ENCODE measurements at places on chromosomes 16 and 17.
A peak's percentile ranks its signal among the peaks of the same experiment; 100 is the strongest.

DNA sequence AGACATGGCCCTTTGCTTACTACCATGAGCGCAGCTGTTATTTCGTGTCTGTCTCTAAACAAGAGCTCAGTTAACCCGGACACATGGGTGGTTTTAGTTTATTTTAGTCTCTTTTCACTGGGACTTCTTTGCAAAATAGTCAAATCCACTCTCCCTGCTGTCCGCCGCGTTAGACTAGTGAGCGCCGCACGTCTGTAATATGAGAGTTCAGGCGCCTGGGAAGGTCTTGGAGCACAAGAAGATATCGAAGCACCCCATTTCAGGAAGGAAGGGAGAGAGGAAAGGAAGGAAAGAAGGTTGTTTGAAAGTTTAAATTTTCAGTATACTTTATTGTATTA is 111.0 kb upstream of the CHMP6 start:
- DNase-seq: no peak

GRCh38 chr16:9670033-9670432 is 512.2 kb downstream of the GRIN2A start:
- no peak for DNase-seq

DNA sequence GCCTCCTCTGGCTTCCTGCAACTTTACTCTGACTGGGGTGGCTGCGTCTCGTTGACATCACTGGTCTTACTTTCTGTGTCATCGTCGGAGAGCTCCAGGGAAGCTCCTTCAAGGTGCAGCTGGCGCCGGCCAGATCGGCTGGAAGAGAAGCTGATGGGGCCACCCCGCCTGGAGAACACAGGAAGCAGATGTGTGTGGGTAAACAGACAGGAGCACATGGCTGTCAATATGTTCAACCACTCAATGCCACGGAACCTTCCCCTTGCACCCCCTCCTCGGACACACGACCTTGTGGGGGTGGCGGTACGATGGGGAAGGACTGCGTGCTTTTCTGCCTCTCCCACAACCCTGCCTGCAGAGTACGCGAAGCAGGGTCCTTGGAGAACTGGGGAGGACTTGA is 40.1 kb downstream of the NDEL1 start:
- DNase-seq: no peak

GRCh38 chr16:2904922-2905240 is 6.8 kb upstream of the FLYWCH1 start:
- DNase-seq: no peak

GRCh38 chr17:57672971-57673370 is 72.1 kb downstream of the CCDC182 start:
- no peak for DNase-seq

- no peak for DNase-seq
Measured at GRCh38 chr16:87931504-87931903, 4.8 kb downstream of the CA5A start.

DNA sequence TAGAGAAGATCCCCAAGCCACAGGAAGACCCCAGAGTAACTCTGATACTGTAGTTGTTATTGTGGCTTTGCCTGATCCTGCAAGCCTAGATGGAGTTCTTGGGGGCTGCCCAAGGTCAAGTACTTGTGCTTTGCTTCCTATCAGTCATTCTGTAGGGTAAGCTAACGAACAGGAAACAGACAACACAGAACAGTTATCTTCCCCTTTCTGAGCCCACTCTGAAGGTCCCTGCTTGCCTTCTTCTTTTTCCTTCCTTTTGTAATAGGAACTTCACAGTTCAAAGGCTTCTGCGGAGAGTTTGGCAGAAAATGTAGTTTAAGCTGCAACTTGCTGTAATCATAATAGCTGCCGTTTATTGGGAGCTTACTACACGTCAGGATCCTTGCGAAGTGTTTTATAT is 494.1 kb upstream of the ERCC4 start:
- no peak for DNase-seq

DNA sequence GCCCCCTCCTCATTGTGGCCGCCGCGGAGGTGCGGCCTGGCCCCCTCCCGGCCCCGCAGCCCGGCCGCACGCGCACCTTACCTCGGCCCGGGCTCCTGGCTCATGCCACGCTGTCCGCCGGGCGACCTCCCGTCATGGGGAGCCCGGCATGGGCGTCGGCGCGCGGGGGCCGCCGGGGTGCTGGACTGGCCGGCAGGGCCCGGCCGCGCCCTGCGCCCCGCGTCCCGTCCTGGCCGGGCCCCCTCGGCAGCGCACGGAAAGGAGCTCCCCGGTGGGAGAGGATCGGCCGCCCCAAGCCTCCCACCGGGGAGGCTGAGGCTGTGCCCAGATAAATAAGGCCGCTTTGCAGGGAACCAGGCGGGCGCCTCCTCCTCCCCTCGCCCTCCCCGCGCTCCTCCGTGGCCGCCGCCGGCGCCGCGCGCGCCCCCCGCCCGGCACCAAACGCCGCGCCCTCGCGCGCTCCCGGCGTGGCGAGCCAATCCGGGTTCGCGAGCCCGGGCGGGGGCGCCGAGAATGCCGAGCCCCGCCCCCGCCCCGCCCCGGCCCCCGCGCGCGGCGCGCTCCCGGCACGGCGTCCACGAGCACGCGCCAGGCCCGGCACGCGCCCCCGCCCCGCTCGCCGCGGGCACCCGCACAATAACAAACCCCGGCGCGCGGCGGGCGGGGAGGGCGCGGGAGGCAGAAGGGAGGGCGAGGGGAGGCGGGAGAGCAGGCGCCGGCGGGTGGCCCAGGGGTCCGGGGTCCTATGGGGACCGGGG is at the start of gene FBXL16:
Gene FBXL16 (minus strand): TSS at position 371 of the 758 bp plus-strand sequence. CDS start 8,396 bp downstream, outside the sequence.
- no peak for DNase-seq

DNA sequence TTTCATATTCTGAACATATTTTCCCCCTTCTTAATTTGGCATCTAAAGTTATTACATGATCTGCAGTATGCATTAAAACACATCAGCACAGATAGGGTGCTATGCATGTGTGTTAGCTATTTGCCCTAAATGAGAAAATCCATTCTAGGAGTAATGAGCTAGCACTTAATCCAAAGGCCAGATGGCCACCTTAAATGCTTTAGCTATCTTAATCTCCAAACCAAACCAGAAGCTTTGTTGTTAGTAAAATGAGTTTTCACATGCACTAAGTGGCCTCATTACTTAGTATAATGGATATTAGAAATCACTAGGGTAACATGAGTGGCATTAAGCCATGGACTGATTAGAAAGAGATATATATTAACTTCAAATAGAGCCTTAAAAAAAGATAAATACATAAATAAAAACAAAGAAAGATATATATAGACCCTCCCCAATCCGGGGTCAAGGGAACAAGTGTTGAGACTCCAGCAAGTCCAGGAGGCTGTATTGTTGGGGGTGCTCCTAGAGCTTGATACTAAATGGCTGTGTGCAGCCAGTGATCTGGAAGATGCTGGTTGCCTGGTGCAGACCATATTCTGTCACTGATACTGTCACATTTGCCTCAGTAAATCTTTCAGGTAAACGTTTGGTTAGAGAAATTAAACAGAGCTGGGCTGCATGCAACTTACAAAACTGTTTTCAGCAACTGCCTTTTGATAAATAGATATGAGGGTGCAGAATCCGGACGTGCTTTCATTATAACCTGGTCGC is 67.3 kb downstream of the MYH10 start:
- no peak for DNase-seq

- no peak for DNase-seq
Measured at GRCh38 chr17:73722165-73722564, 77.9 kb upstream of the SDK2 start.

DNA sequence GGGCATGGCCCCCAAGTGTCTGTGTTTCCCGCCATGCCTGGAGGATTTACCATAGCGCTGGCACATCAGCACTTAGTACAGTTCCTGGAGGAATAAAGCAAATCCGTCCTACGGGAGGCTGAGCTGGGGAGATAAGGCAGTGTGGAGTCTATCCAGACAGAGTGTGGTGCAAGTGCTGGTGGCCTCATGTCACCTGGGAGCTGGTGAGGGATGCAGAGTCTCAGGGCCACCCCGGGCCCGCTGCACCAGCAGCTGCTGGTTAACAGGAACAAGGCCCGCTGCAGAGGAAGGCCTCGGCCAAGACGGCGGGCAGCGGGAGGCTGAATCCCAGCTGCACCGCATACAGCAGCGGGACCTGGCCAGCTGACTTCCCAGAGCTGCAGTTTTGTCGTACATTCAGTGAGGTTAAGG is 57.3 kb upstream of the CDC42EP4 start:
- no peak for DNase-seq

GRCh38 chr17:11610999-11611566 is 12.8 kb downstream of the DNAH9 start:
- DNase-seq: no peak

- no peak for DNase-seq
Measured at GRCh38 chr16:1425616-1426370, 5.1 kb upstream of the PERCC1 start.

DNA sequence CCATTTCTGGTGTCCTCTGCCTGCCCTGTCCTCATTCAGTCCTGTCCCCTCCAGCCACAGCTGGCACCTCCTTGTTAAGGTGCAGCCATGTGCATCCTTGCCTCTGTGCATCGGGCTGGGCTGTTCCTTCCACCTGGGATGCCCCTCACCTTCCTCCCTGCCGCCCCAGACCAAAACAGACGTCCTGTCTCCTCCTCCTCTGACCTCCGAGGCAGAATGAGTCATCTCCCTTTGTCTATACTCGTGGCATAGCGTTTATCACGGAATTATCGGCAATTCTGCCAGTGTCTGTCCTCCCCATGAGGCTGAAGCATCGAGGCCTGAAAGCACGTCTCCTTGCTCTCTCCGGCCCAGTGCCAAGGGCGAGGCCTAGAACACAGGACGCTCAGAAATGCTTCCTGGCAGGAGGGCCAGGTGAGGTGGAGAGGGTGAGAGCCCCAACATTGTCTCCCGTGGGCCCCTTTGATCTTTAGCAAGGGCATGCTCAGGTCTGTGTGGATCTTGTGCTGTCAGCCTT is 4.6 kb downstream of the RAI1 start:
- DNase-seq: peak; percentile 78

DNA sequence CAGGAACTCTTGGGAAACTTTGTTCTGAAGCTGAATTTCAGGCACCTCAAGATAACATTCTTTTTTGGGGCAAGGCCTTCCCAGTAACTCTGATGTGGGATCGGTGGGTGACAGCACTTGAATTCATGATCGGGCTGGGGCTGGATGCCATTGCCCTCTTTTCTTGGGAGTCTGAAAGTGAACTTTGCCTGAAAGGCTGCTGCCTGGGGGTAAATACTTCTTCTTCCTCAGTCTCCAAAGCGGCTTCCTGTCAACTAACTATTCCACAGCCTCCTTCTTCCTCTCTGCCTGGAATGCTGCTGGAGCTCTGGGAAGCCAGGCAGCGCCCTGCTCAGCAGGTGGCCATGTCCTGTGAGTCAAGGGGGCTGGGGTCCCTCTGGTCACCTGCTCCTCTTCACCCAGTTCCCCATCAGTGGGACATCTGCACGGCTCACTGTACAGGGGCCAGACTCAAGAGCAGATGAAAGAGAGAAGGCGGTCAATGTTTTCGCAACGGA is 79.5 kb downstream of the WIPI1 start:
- DNase-seq: no peak
